T-helper 22 cell (primary cell): ENCODE measurements at places on chromosomes 1 and 21.

- DNase-seq = no peak
Measured at GRCh38 chr21:42144679-42145568, 73.8 kb downstream of the UMODL1 start.

- no peak for DNase-seq
Measured at GRCh38 chr1:20168564-20169491, 17.1 kb upstream of the UBXN10 start.

GRCh38 chr1:51578383-51579109 lies 38.3 kb upstream of the OSBPL9 start:
- DNase-seq = no peak

DNA sequence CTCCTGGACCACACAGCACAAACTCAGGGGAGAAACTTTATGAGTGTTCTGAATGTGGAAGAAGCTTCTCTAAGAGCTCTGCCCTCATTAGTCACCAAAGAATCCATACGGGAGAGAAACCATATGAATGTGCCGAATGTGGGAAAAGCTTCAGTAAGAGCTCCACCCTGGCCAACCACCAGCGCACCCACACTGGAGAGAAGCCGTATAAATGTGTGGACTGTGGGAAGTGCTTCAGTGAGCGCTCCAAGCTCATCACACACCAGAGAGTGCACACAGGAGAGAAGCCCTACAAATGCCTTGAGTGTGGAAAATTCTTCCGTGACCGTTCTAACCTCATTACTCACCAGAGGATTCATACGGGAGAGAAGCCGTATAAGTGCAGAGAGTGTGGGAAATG lies 22.5 kb downstream of the ZSCAN20 start:
- no peak for DNase-seq

- no peak for DNase-seq
Measured at GRCh38 chr1:193827516-193827915, 641.1 kb upstream of the B3GALT2 start.

DNA sequence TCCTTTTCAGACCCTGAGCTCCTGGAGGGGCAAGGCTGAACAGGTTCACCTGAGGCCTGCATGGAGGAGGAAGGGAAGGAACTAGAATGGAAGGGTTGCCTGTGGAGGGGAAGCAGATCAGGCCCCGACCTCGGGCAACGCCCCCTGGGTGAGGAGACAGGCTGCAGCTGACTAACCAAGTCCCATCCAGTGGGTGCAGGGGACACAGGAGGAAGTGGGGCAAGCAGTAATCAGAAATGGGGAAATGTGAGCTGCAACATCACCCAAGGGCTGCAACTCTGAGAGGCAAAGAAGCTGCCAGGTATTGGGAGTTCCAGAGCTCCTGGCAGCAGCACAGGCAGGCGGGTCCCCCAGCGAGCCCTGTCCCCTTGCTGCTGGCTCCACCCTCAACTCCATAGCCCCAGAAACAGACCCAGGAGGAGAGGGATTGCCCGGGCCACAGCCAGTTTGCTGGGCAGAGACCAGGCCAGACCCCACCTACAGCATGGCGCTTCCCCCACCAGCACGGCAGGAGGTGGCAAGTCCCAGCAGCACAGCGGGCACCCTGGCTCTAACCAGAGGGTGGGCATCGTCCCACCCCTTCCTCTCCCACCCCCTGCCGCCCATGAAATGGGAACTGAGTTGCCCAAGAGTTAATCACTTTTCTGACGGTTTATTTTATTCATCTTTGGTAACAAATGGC lies 38.5 kb downstream of the MRPL37 start:
- DNase-seq = no peak

GRCh38 chr1:94017155-94017829 lies 103.7 kb downstream of the ABCA4 start:
- no peak for DNase-seq

DNA sequence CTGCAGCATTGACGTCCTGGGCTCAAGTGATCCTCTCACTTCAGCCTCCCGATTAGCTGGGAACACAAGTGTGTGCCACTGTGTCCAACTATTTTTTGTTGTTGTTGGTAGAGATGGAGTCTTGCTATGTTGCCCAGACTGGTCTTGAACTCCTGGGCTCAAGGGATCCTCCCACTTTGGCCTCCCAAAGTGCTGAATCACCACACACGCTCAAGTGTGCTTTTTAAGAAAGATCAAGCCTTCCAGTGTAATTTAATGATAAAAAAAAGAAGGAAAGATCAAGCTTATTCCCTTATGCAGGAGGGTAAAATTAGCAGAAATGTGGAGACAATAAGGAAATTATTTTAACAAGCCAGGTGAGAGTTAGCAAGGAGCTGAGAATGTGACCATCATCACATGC lies 61.1 kb upstream of the SERBP1 start:
- DNase-seq = no peak

DNA sequence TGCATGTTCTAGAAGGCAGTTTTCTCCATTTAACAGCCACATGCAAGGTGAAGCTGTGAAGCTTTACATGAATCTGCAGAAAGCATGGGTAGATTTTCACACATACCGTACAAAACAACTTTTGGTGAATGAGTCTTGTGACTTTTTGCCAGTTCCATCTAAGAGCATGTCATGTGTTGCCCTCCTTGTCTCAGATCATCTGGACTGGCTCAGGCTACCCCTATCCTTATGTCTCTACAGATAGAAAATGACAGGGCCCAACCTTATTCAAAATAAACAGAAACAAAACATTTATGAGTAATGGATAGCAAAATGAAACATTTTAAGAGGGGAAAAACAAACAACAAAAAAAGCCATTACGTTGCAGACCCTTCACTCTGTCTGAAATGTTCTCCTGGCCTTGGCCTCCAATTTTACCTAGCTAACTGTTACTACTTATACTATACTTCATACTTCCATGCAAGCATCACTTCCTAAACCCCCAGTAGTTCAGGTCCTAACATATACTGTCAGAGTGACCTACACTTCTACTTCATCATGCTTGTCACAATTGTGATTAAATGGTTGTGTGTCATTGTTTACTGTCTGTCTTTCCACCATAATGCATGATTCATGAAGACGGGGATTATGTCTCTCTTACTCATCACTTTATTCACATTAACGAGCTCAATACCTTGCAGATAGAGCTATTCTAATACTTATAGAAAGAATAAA lies 39.0 kb downstream of the LRRC8C start:
- no peak for DNase-seq

DNA sequence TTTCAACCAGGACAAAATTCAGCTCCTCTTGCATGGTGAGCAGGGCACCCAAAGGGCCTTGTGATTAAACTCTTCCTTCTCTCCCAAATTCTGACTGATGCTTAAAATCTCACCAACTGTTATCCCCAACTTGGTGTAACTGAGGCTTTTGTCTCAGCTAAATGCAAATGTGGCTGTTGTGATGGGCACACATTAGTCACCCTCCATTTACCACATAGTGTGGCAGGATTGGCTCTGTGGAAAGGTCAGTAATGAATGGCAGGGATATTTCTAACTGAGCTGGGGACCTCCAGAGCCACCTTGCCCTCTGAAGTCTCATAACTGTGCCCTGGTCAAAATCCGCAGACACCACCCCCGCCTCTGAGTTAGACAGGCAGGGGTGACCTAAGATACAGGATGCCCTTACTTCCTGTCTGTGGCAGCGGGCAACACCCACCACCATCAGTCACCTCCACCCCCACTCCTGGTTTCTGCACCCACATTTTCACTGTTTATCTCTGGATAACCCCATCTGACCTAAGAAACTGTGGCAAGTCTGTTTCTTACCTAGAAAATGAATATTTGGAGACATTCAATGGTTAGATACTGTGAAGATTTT lies 25.4 kb upstream of the RGS16 start:
- DNase-seq = peak; percentile 52
